Activated naive CD4-positive, alpha-beta T cell treated with anti-CD3 and anti-CD28 coated beads, Interleukin-2, amount 10 ng/mL, durations not matched to agents 7 days and 5 days (primary cell): ENCODE measurements at places on chromosomes 6 and 20.

GRCh38 chr6:144063246-144063743, 32.1 kb downstream of the SF3B5 start:
- peaks cover 40% of the 10 kb centered on the region for H3K4me1 ChIP-seq
- DNase-seq = no peak
- peaks cover 4% of the 10 kb centered on the region for H3K36me3 ChIP-seq
- H3K27ac ChIP-seq = peak overlapping the region; percentile 51

DNA sequence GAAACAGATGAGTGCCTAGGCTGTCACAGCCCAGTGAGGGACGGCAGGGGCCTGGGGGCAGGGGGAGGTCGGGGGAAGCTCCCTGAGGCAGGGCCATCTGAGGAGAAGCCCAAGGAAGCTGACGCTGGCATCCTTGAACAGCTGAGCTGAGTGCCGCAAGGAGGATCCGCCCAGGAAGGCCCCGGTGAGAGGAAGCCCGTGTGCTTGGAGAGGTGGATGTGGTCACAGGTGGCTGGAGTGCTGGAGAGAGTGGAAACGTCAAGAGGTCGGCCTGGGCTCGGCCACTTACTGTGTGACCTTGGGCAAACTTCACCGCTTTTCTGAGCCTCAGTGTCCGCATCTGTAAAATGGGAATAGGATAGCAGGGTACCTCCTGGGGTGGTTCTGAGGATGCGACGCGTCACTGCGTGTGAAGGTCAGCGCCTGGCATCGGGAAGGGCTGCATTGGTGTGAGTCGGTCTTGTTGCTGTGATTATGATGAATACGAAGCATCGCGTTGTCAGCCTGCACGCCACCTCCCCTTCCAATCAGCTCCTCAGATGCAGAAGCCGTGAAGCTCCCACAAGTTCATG, 116.1 kb upstream of the PTPN1 start:
- no peaks in the 10 kb centered on the region for H3K36me3 ChIP-seq
- no peak overlapping the region for H3K27ac ChIP-seq
- no peak overlapping the region for H3K4me3 ChIP-seq

- no peak overlapping the region for H3K4me3 ChIP-seq
- no peaks in the 10 kb centered on the region for H3K36me3 ChIP-seq
- DNase-seq = no peak
- no peaks in the 10 kb centered on the region for H3K27me3 ChIP-seq
These were observed 184.0 kb downstream of the RPS12 start for GRCh38 chr6:132998418-132998817.

DNA sequence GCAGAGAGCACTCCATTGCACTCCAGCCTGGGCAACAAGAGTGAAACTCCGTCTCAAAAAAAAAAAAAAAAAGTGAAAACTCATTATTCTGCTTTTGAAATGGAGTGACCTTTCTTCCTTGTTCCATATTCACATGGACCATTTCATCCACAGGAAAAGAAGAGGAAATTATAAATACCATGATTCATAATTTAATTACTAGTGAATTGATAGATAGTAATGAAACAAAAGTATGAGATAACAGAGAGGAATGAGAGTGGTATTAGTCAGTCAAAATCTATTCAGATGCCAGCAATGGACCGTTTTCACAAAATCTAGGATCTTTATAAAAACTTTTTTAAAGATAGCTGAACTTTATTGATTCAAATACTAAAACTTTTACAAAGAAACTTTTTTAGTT, 443.1 kb upstream of the FLRT3 start:
- H3K4me3 ChIP-seq = no peak overlapping the region
- no peaks in the 10 kb centered on the region for H3K36me3 ChIP-seq
- H3K27me3 ChIP-seq = no peaks in the 10 kb centered on the region
- no peak overlapping the region for H3K27ac ChIP-seq
- no peaks in the 10 kb centered on the region for H3K4me1 ChIP-seq

DNA sequence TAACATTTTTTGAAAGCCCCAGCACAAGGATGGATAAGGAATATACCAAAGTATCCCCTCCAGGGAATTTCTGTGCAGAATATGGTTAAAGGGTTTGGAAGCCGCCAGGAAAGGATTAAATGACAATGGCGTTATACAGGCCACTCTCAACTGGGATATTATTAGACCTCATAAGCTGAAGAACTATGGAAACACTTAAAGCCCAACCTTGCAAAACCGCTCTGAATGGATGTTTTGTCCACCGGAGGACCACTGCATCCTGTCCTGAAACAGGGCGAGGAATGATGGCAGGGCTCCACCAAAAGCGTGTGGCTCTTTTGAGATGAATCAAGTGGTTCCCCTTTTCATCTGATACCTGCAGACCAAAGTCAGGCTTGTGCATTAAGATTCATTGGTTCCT, 32.4 kb downstream of the NFATC2 start:
- no peak for DNase-seq
- H3K4me3 ChIP-seq = no peak overlapping the region
- H3K27ac ChIP-seq = no peak overlapping the region
- no peaks in the 10 kb centered on the region for H3K27me3 ChIP-seq
